ENCODE measurements at places on chromosomes 7 and 10.

- DNase-seq: no peak
These were observed 81.7 kb upstream of the ITPRID1 start for GRCh38 chr7:31432176-31432575.

- no peak for DNase-seq
These were observed 16.3 kb upstream of the LFNG start for GRCh38 chr7:2503056-2503941.

- peak; percentile 38 for DNase-seq
These were observed 45.9 kb upstream of the KCNIP2 start for GRCh38 chr10:101889256-101890210.

- DNase-seq: no peak
These were observed 18.6 kb upstream of the SMO start for GRCh38 chr7:129169686-129170440.

- DNase-seq: no peak
These were observed 134.6 kb upstream of the ITGB1 start for GRCh38 chr10:33092596-33092995.

DNA sequence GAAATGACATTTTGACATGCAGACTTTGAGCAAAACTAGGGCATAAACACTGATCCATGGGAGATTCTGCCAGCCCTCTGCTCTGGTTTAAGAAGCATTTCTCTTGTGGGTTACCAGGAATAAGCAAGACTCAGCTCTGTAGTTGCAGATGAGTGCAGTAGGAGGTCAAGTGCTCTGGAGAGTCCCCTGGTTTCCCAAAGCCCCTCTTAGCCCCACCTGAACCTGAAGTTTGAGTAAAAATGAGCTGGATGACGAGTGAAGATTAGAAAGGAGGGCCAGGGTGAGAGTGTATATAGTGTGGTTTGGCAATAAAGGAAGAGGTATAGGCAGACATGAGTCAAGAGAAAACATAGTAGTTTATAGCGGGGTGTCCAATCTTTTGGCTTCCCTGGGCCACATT lies 220.3 kb downstream of the ARL4A start:
- DNase-seq: no peak

- DNase-seq: no peak
These were observed 7.9 kb downstream of the MALSU1 start for GRCh38 chr7:23306936-23307521.

DNA sequence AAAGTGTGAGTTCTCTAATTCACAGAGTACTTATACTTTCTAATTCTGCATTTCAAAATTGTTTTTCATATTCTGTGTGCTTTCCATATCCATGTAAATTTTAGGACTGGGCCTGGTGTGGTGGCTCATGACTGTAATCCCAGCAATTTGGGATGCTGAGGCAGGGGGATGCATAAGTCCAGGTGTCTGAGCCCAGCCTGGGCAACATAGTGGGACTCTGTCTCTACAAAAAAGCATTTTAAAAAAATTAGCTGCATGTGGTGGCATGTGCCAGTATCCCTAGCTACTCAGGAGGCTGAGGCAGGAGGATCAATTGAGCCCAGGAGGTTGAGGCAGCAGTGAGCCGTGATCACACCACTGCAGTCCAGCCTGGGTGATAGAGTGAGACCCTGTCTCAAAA lies 382.6 kb upstream of the AKR1E2 start:
- DNase-seq: no peak

DNA sequence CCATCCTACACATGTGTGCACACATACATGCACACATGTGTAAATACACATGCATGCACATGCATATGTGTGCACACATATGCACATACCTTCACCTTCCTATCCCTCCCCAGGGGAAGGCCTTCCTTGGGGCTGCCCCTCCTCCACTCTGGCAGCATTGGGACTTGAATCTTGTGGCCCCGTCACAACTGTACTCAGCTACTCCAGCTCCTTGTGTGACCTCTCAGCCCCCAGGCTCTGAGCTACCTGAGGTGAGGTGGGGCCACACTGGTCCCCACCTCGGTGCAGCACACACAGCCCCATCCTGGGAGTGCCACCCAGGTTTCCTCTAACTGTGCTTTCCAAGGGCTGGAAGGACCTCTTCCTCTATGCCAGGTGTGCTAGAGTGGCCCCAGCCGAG lies 116.0 kb downstream of the LHPP start:
- no peak for DNase-seq

DNA sequence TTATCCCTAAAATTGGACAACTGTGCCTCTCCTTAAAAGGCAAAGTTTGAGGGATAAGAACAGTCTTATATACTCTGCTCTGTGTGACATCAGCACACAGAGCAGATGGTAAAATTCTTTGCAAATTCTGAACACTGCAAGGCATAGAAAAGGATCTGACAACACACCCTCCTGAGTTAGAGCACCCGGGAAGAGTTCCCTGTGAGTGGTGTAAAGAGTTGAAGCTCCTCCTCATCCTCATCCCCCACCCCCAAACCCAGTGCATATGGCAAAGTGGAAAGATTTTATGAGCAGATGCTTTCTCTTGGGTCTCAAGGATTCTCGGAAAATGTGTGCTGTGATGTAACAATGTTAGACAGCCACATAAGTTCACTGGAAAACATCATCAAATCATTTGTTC lies 40.0 kb upstream of the DGKI start:
- no peak for DNase-seq

DNA sequence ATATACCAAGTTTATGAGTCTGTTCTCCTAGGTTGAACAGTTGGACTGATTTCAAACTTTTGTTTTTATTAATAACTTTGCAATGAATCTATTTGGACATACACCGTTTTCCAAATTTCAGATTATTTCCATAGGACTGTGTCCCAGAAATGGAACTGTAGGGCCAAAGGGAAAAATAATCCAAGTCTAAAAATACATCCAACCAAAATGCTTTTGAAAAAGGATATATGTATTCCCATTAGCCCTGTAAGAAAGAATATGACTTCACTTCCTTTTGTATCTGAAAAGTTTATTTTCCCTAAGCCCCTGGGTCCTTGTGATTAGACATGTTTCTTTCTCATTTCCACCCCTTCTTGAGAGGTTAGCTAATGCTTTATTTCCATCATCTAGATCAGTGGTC lies 434.2 kb upstream of the MKI67 start:
- no peak for DNase-seq

DNA sequence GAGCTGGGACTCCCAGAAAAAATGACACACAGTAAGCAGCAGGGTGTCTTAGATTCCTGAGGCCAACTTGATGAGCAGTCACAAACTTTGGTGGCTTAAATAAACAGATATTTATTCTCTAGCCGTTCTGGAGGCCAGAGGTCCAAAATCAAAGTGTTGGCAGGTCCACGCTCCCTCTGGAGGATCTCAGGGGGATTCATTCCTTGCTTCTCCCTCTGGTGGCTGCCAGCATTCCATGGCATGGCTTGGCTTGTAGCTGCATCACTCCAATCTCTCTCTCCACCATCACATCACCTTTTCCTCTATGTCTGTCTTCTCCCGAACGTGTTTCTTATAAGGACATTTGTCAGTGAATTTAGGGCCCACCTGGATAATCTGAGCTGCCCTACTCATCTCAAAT lies 98.4 kb downstream of the OSBPL3 start:
- DNase-seq: no peak

- DNase-seq: no peak
These were observed 4.6 kb downstream of the HABP2 start for GRCh38 chr10:113557424-113557862.

DNA sequence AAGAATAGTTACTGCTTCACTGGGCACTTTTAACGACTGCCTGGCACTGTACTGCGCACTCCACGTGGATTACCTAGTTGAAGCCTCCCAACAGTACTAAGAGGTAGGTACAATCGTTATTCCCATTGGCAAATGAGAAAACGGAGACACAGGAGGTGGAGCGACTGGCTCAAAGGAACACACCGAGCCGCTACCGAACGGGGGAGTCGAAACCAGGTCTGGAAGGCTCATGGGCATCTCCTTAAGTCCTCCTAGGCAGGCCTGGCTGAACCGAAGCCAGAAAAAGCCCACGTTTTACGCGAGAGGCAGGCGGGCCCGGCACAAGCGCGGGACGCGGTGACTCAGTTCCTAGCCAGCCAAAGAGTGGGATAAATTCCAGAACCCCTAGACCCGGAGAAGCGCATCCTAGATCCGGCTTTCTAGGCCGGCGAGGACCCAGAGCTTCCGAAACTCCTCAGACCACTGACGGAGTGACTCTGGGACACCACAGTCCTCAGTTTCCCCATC lies 472 bp downstream of the PDAP1 start:
- peak; percentile 71 for DNase-seq

- no peak for DNase-seq
These were observed 106.2 kb upstream of the CACNA2D1 start for GRCh38 chr7:82549616-82550285.

DNA sequence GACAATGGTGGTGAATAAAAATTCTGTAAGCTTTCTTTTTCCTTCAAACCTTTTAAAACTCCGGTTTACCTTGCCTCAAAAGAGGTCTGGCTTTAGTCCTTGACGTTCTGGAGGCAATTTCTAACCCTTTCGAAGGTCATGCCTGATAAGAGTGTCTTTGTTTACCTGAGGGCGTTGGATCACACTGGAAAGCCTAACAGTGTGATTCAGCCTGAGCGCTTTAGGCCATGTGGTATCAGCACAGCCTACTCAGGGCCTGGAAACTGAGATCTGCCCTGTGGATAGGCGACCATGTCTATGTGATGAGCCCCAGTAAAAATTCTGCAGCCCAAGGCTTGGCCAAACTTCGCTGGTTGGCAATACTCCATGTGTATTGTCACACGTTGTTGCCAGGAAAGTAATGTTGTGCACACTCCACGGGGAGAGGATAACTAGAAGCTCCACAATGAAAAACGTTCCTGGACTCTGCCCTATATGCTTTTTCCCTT lies 10.7 kb downstream of the CCDC6 start:
- DNase-seq: no peak

DNA sequence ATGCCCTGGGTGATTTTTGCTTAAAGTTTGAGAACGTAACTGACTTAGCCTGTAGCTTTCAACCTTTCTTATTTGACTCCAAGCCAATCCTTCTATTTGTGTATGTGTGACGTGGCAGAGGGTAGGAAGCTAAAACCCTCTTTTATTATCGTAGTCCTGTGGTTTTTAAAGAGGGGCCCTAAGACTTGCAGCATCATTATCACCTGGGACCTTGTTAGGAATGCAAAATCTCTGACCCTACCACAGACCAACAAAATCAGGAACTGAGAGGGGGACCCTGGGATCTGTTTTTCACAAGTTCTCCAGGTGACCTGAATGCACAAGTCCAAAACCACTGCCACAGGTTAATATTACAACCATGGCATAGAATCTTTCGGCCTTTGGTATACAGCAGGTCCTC lies 80.1 kb downstream of the OSBPL3 start:
- no peak for DNase-seq

DNA sequence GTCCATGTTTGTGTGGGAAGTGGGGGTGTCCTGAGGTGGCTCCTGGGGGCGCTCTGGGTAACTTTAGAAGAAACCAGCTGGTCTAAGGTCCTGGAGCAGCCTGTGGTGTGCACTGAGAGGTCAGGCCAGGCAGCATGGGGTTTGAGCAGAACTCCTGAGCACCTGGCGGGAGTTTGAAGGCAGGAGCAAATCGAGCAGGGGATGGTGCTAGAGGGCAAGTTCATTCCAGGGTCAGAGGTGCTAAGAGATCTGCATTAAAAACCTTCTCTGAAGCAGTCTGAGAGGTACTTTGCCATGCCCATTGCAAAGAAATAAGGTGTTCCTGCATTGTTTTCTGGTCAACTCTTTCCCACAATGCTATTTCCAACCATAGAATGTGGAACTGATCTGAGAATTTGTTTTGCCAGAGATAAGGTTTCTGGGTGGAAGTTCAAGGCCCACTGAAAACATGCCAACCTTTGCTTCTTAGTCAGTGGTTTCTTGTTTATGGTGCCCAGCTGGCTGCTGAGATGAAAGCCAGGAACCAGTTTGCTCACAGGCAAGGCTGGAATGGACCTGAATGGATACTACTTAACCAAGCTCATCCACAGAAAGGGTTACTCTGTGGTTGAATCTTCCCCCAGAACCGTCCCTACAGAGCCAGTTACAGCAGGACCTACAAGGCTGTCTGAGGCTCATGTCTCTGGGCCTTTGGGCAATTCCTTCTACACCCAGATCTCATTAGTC lies 136.3 kb upstream of the TMEM72 start:
- no peak for DNase-seq

DNA sequence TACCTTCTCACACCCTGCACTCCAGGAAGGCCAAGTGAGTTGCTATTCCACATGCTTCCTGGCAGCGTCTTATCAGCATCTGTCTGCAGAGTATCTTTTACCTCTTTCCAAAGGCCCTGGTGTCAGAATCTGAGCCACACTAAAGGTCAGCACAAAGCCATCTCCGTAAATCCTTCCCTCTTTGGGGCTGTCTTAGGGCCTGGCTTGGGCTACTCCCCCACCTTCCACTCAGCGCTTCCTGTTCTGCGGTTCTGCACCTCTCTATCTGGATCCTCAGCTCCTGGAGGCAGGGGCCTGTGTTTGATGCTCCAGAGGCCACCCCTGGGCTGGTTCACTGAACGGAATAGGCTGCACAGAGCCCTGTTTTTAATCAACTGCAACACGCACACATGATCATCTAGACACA lies 334.8 kb upstream of the GALNT17 start:
- no peak for DNase-seq

DNA sequence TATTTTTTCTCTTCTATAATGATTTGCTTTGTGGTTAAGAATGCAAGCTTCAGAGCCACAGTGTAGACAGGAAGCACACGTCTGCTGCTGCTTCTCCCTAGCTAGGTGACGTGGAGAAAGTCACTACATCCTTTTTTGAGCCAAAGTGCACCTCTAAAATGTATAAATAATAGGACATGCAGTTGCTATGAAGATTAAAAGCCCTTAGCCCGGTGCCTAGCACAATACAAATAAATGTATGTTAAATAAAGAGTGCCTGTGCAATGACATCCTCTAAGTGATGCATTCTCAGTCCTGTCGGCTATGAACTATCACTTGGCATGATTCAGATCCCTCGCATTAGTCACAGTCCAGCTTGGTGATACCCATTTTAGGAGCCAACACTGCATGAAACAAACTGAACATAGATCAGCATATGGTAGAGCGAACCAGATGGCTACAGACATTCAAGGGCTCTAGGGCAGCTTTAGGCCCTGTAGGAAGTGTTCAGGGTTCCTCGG lies 4.8 kb upstream of the TRDMT1 start:
- no peak for DNase-seq

GRCh38 chr7:92723943-92724342 lies 112.4 kb downstream of the CDK6 start:
- no peak for DNase-seq

DNA sequence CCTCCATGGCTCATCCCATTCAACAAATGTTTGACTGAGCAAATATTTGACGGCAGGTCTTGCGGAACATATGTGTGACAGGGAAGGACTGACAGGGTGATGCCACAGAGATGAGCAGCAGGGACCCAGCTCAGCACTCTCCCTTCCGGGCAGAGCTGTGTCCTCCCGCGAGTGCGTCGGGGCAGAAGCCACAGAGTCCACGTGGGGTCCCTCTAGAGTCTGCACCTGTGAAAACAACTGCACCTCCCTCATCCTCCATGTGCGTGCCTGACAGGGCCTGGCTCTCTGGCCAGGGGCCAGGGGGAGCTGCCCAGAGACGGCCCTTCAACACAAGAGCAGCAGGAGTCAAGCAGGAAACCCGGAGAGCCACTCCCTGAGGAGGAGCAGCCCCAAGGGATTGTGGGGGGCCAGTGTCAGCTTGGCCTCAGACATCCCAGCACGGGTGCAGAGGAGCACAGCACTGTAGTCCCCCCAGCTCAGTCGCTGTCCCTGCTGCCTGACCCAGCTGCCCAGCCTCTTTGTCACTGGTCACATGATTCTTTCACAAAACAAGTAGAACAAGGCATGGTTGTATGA lies 83.6 kb upstream of the TMEM72 start:
- no peak for DNase-seq
